Stimulated activated CD4-positive, alpha-beta T cell treated with anti-CD3 and anti-CD28 coated beads, TNF-alpha, amount 100 ng/mL, for 1 hour (primary cell): ENCODE measurements at places on chromosomes 11 and 22.
A peak's percentile ranks its signal among the peaks of the same experiment; 100 is the strongest.

DNA sequence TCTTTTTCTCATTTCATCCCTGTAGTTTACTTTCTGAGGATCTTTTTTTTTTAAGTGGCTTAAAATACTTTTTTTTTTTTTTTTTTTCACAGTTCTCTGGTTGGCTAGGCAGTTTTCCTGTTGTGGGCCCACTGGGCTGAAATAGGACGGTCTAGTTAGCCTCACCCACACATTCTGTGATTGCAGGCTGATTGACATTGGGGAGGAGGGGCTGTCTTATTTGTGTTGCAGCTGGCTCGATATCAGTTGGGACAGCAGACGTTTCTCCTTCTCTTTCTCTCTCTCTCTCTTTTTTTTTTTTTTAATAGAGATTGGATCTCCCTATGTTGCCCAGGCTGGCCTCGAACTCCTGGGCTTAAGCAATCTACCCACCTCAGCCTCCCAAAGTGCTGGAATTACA, 6.9 kb downstream of the BCR start:
- no peak for DNase-seq

DNA sequence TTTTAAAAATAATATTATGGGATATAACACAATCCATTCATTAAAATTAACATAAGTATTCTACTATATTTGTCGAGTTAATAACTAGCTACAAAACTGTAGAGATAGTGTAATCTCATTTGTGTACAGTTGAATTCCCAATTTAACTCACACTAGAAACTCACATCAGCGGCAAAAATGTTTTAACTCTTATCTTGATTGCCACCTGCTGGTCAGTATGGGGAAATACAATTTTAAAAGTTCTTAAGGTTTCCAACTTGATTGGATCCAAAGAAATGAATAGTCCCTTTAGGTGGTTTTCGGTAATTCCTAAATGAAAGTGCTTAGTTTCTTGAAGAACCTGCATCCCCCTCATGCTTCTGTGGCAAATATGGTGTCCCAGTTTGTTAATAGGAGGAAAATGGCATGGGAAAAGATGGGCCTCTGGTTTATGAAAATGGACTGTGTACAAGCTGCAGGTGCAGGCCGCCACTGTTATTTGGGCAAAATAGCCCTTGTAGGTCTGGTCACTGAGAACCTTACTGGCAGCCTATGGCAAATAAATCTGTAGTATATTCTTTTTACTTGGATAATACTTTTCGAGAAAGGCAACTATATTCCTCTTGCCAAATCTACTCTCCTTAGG, 33.7 kb upstream of the SLC17A6 start:
- DNase-seq: no peak

DNA sequence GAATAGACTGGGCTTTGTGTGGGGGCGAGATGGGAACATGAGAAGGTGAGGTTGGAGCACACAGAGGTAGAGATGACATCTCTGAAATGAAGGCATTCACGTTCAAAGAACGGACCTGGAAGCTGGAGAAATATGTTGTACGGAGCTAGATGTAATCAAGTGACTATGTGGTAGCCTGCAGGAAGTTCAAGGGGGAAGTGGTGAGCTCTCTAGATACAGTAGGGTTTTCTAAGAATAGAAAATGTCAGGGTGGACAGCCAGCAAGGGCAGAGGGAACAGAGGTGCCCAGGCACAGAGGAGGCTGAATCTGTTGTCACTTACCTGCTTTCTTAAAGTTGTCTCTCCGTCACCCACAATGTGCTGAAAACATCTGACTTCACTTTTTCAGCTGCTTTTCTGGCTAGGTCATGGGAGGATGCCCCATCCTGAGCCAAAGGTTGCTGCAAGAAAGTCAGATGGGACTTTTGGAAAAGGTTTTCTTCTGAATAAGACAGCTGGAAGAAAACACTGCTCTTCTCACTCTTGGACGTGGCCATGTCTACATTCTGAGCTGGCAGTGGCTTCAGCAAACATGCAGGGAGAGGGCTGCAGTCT, 171.5 kb upstream of the B3GAT1 start:
- no peak for DNase-seq

GRCh38 chr22:50117168-50117762, 27.5 kb downstream of the MOV10L1 start:
- no peak for DNase-seq

DNA sequence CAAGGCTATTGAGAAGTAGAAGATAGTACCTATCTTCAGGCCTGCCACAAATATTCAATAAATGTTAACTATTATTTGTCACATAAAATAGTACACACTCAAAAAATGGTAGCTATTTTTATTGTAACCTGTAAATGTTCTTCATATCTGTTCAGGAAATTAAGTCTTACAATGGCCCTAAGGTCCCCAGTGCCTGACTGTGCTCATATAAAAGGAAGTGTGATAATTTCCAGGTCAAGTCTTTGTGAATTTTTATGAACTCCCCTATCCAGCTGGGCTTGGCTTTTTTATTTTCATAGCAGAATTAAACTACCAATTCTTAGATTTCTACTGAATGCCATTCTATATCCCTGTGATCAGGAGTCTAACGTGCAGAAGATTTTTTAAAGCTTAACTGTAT, 284.2 kb upstream of the PITPNB start:
- no peak for DNase-seq

GRCh38 chr11:47152953-47153950, 23.4 kb downstream of the ARFGAP2 start:
- peak; percentile 47 for DNase-seq

GRCh38 chr11:61065955-61066638, 36.2 kb upstream of the CD5 start:
- DNase-seq: no peak

- no peak for DNase-seq
Measured at GRCh38 chr22:42800451-42801251, 56.4 kb downstream of the ARFGAP3 start.
